ENCODE measurements at places on chromosomes 16 and 17. TPM values are rescaled to one million over a fixed set of nuclear protein-coding genes. Genes with fewer than 3 reads are reported as not detected.
A peak's percentile ranks its signal among the peaks of the same experiment; 100 is the strongest.

- no peak for DNase-seq
Measured at GRCh38 chr17:53941231-53941630, 118.5 kb downstream of the KIF2B start.

- no peak for DNase-seq
Measured at GRCh38 chr17:185445-186138, 4.1 kb upstream of the DOC2B start.

Gene CNP
- total RNA-seq, result 46.1 TPM

- peak; percentile 11 for DNase-seq
Measured at GRCh38 chr16:70151941-70152509, 21.6 kb upstream of the CLEC18C start.

DNA sequence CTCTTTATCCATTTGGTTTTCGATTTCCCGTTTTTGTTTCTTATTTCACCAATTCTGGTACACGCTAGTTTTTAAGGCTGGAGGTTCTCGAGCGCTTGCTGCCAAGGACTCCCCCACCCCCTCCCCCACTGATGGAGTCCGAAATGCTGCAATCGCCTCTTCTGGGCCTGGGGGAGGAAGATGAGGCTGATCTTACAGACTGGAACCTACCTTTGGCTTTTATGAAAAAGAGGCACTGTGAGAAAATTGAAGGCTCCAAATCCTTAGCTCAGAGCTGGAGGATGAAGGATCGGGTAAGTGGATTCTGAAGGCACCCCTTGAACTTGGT is 825 bp downstream of the RPTOR start:
- DNase-seq, result no peak

Gene OR1A1
- total RNA-seq, result not detected

- DNase-seq, result peak; percentile 66
Measured at GRCh38 chr17:2903193-2903974, 107.1 kb downstream of the RAP1GAP2 start.

DNA sequence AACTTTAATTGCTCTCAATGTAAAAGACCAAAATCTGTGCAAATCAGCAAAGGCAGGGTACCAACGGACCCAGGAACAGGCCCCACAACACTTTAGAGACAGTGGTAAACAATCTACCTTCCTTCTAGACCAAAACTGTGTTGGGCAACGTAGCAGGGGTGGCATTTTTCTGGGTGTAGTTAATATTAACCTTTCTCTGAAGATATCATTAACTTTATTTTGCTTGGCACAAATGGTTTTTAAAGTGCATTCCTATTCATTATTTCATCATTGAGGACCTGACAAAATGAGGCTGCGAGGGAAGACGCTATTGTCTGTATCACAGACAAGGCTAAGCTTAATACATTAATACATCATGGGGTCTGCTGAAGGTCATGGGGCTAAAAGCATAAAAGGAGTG is 37.9 kb upstream of the TRAP1 start:
- DNase-seq, result no peak

DNA sequence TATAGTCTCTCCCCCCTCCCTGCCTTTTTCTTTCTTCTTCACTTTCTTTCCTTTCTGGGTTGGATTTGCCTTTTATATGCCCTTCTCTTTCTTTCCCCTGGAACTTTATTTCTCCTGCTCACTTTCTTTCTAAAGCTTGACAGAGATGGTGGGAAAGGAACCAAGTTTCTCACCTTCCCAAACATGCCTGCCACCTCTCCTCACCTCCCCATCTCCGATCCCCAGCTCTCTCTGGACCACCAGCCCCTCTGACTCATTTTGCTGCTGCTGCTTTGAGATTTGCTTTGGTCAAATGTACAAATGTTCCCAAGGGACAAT is 6.7 kb upstream of the LHX1 start:
- peak; percentile 30 for DNase-seq

Gene SLC12A3
- total RNA-seq, result not detected

DNA sequence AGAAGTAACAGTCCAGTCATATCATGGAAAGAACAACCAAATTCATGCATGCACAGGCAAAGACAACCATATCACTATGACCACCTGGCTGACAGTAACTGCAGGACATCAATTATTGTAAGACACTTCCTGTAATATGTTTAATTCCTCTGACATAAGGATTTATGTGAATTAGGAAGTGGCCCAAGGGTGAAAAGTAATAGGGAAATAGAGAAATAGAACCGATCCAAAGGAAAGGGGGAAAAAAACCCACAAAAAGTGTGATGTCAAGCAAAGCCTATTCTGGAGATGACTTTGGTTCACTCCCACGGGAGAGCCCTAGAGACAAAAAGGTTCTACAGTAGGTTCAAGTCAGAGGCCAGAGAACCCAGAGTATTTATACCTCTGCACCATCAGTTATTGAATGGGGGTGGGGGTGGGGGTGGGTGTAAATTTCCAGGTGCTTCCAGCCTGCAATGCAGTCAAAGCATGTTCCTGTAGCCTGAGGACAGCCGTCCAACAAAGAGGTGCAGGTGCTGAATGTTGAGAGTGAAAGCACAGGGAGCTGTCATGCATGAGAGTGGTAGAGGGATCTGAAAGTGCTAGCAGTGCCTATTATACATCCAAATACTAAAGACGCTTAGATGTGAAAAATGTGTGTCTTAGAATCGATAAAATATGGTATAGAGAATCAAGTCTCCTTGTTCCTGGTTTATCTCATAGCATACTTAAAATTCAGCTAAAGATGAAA is 95.6 kb upstream of the HLF start:
- no peak for DNase-seq

Data from H7 (cell line).